H9 (cell line): ENCODE measurements at places on chromosomes 13 and 19. TPM values are rescaled to one million over a fixed set of nuclear protein-coding genes. Genes with fewer than 3 reads are reported as not detected.

Gene RFPL4A
- total RNA-seq, result not detected in 2 replicates

Gene PSG7
- not detected in 2 replicates for total RNA-seq

Gene AP1M2
- total RNA-seq, result 146 and 150 TPM in 2 replicates

Gene NKPD1
- 0.17 and 0.46 TPM in 2 replicates for total RNA-seq

Gene PSG11
- total RNA-seq, result not detected in 2 replicates

Gene CKAP2
- total RNA-seq, result 72.4 and 72.8 TPM in 2 replicates

Gene DNAJC15
- 12.2 and 13.4 TPM in 2 replicates for total RNA-seq

Gene SYNGR4
- total RNA-seq, result 0.31 TPM in 1 of 2 replicates, not detected in the other

Gene LTBP4
- 115 and 129 TPM in 2 replicates for total RNA-seq

Gene IL27RA
- total RNA-seq, result 13.6 and 14.6 TPM in 2 replicates

Gene NUDT15
- 50.5 and 53.5 TPM in 2 replicates for total RNA-seq

Gene KLK4
- 0.48 TPM in 1 of 2 replicates, not detected in the other for total RNA-seq

Gene KISS1R
- 3.3 and 5.9 TPM in 2 replicates for total RNA-seq

Gene IFNL1
- total RNA-seq, result not detected in 2 replicates

Gene NMRK2
- total RNA-seq, result 60.0 and 62.7 TPM in 2 replicates
